ENCODE measurements at places on chromosomes 5 and 9.

- peak; percentile 19 for DNase-seq
These were observed 155.2 kb downstream of the BAAT start for GRCh38 chr9:101229606-101230005.

DNA sequence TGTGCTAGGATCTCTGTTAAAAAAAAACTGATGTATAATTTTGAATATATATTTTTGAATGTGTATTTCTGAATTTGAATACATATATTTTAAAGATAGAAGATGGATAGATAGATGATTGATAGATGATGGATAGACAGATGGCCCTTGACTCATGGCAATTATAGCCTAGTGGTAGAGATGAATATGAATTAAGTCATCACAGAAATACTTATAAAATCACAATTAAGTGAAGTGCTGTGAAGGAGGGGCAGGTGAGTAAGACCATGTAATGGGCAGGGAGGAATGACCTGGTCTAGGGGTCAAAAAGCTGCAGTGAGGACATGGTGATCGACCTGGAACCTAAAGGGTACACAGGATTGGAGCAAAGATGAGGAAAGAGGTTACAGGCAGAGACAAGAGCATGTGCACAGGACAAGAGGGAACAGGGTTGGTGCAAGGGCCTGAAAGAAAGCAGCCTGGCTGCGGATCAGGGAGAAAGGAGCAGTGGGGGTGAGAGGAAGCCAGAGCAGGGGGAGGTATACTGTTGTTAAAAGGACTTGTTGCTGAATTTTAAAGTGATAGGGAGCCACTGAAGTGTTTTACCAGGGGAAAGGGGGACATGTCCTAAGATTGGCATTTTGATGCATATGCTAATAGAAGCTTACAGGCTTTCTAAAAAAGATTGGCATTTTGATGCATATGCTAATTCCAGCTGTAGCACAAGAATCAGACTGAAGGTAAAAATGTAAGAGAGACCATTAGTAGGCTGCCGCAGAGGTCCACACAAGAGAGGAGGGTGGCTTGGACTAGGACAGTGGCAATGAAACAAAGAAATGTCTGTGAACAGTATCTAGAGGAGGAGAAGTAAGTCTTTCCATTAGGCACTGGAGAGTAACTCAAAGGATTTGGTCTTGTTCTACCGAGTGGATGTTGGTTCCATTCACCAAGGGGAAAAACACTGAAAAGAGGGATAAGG is 527.8 kb downstream of the AGTPBP1 start:
- no peak for DNase-seq

- DNase-seq: no peak
These were observed 63.6 kb downstream of the SUSD1 start for GRCh38 chr9:112111461-112111860.

DNA sequence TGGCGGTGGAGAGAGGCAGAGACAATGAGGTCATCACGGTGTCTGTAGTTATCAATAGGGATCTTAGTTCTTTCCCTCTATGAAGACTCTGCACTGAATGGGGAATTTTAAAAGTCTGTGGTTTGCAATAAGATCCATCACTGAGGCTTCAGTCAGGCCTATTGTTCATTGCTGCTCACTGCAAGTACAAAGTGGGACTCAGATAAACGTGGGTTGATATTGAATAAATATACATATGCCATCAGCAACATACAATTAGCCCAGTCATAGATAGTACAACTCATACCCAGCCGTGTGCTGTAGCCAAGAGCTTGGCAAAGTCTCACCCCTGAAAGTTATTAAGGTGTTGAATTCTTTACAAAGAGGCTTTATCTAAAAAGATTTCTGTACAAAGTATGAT is 88.4 kb downstream of the ENC1 start:
- DNase-seq: no peak

DNA sequence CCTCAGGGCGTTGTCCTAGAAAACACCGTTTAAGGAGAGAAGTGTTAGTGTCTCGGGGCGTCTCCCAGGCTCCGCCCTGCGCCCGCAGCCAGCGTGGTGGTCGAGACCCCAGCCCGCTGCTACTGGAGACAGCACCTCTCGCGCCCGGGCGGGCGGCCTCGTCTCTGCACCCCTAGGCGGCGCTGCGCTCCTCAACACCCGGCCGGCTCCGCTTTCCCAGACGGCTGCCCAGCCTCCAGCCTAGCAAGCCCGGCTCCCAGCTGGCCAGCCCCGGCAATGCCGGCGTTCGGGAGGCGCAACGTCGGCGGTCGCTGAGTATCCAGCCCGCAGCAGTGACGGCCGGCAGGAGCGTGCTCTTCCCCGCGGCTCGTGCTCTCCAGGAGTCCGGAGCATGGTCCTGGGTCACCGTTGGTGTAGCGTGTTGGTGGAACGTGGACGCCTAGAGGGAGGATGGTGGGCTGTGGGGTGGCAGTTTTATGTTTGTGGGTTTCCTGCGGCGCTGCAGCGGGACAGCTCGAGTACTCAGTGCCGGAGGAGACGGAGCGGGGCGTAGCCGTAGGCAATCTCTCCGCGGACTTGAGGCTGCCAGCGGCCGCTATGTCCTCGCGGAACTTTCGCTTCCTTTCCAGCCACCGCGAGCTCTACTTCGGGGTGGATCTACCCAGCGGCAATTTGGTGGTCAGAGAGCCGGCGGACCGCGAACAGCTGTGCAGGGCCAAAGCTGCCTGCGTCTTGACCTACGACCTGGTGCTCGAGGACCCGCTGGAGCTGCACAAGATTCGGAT is 536 bp downstream of the PCDHAC1 start:
- DNase-seq: peak; percentile 81

GRCh38 chr5:59709346-59709821 is 184.1 kb downstream of the PDE4D start:
- no peak for DNase-seq

DNA sequence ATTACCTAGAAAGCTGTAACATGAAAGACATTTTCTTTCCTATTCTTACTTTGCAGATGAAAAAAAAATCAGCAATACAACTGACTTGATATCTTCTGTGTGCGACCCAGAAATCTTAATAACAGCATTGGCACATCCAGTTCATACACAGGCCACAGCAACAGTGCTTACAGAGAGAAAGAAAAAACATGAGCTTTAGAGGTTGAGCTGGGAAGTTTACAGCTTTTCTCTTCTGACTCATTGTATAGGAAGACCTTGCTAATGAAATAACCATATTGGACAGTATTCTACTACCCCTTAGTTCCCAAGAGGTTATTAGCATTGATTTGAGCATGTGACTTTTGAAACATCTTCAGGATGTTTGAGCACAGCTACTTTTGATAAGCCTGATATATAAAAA is 1033.4 kb upstream of the DMAC1 start:
- no peak for DNase-seq

- DNase-seq: no peak
These were observed 13.3 kb upstream of the PSMD5 start for GRCh38 chr9:120855827-120856670.

DNA sequence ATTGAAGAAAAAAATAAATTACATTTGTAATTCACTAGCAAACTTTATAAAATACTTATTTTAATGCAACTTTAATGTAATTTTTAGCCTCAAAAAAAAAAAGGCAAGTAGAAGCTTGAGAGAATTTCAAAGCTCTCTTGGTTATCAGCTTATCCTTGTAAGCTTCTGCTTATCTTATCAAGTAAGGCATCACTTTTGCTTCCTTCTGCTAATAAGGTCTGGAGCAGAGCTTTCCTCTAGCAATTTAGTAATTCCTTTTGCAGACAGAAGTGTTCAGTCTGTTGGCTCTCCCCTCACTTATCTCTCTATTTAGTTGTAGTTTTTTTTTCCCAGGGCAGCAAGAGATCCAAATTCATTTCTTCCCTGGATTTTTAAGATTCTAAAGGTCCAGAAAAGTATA is 525.0 kb downstream of the ISL1 start:
- DNase-seq: peak; percentile 24

DNA sequence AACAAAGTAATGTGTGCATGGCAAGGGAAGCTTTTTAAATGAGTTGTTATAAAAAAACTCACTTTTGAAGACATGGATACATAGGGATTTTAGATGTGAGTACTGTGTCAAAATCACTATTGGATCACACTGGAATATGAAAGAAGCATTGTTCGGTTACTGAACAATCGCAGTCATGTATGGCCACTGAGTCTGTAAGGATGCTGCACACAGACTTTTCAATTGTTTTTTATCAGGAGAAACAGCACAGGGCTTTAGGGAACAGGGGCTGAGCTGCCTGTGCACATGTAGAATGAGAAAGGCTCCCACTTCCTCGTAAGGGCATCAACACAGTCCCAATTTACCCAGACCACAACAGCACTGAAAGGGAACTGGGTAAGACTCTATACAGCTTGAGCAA is 1333.9 kb upstream of the DMAC1 start:
- DNase-seq: no peak

DNA sequence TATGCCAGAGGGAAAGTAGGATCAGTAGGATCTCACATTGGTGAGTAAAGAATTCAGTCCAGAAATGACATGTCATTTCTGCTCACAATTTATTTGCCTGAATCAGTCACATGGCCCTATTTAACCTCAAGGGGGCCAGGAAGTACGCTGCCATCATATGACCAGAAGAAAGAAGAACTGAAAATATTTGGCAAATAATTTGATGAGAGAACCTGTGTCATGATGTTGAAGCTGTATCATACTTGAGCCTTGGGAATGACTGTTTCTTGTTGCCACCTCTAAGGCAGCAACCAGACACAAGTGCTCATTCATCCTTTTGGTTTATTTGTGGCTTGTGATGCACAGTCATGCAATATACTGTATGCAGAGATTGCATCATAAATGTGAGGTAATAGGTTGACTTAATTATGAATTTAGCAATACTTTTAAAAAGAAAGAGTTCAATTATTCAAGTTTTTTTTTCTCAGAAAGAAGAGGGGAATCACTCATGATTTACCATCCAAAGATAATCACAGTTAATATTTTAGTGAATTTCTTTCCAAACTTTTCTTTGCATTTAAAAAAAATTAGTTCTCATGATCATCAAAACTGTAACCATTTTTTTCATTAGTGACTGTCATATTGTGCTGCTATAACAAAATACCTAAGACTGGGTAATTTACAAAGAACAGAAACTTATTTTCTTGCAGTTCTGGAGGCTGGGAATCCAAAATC is 8.2 kb upstream of the ZFYVE16 start:
- no peak for DNase-seq

DNA sequence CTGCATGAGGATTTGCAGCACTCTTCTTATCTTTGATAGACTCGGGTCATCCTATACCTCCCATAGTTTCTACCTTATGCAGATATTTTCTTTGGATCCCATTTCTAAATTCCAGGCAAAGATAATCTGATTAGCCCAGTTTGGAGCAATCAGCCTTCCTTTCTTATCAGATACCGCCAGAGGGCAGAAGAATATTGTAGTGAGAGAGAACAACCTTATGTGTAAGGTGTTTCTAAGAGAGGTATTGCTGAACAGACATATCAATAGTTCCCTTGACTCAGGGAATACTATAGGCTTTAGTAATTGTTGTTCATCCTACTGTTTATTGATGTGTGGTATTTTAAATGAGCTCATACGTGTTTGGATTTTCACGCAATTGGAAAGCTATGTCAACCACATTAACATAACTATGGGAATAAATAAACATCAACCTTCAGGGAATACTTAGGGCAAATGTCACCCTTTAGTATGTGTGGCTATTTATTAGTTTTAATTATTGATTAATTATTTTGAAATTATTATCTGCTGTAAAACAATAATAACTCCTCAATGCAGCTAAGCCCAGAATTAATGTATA is 1435.2 kb upstream of the CDH9 start:
- DNase-seq: no peak

GRCh38 chr9:91714020-91714806 is 235.8 kb downstream of the ROR2 start:
- peak; percentile 9 for DNase-seq

GRCh38 chr5:138565100-138565821 is 9.9 kb downstream of the HSPA9 start:
- no peak for DNase-seq

DNA sequence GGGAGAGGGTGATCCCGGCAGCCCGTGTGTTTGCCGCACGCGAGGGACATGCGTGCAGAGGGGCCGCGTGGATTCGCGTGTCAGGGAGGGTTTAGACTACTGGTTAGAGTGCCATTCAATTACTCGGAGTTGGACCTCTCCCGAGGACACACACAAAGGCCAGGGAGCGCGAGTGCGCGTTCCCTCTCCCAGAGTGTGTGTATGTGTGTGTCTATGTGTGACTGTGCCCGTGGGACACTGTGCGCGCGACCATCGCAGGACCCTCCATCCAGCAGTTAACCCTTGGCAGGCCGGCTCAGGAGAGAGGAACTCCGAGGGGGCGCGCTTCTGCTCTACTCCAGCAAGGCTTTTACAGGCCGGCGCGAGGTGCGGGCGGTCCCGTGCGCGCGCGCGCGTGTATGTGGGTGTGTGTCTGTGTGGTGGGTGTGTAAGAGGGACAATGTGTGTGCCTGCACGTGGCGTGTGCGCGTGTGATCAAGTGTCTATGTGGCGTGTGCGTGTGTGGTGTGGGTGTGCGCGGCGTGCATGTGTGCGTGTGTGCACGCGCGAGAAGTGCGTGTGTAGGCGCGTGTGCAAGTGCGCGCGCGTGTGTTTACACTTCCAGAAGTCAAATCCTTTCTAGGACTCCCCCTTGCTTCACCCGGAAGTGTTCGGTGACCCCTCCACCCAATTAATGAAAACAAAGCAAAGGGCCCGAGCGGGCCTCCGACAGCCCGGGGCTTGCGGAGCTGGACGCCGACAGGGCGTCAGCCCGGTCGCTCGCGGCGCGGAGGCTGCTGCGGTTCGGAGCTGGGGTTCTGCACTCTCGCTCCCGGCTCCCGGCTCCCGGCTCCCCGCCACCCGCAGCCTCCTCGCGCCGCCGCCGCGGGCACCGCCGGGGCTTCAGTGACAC is 75.3 kb upstream of the TBCA start:
- peak; percentile 24 for DNase-seq

DNA sequence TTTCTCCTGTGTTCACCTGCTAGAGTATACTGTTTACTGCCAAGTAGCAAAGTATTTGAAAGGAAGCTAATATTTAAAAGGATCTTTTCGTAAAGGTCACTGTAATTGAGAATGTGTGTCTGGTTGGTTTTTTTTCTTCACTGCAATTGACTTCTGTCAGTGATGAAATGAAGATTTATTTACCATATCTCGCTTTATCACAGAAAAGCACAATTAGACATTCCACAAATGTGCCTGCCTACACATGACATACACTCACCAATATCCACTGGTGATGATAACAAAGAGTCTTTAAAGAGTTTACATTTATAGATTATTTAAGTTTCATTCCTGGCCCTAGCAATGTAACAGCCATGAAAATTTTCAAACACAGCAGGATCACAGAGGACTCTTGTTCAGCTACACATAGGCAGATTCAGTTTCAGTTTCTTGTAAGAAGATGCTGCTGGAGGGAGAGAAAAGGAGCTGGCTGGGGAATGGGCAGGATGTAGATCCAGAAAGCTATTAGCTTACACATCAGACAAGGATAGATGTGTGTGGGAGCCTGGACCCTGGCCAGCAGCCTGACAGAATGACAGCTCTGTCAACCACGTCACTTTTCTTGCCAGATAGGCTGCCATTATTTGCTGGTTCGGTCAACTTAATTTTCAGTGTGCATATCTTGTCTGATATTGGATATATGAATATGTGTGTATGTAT is 104.0 kb downstream of the GDNF start:
- DNase-seq: no peak

- no peak for DNase-seq
These were observed 137.5 kb downstream of the ICE1 start for GRCh38 chr5:5560016-5560415.
